GM03348 (cell line): ENCODE measurements at places on chromosomes 13 and 19.

GRCh38 chr13:22793598-22794134, 387.1 kb upstream of the SGCG start:
- no peak for DNase-seq

DNA sequence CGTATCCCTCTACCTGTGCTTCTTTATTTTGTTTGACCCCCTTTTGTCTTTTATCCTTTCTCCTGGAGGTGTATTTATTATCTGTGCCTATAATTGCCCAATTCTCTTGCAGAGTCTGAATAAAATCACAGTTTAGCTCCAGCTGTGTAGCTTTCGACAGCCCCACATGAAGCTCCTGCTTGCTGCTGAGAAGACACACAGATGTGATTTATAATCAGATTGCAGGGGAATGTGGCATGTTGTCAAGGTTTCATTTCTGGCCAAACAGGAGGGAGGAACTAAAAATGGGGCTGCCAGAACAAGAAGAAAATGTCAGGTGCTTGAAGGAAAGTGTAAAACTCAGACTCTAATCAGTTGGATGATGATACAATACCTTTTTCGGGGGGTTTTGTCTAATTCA, 22.7 kb downstream of the CCNA1 start:
- no peak for DNase-seq

DNA sequence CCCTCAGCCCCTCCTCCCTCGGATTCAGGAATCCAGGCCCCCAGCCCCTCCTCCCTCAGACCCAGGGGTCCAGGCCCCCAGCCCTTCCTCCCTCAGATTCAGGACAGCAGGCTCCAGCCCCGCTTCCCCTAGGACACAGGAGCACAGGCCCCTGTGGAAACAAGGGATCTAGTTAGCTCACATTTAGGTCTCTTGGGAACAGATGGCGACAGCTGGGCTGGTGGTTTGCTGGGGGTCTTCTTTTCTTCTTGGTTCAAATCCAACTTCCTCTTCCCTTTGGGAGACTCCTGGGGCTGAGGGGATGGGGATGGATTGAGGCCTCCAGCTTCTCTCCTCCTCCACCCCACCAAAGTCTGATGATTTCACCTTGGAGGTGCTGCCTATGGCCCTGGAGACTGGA, 19.6 kb downstream of the ZNF575 start:
- DNase-seq: no peak

DNA sequence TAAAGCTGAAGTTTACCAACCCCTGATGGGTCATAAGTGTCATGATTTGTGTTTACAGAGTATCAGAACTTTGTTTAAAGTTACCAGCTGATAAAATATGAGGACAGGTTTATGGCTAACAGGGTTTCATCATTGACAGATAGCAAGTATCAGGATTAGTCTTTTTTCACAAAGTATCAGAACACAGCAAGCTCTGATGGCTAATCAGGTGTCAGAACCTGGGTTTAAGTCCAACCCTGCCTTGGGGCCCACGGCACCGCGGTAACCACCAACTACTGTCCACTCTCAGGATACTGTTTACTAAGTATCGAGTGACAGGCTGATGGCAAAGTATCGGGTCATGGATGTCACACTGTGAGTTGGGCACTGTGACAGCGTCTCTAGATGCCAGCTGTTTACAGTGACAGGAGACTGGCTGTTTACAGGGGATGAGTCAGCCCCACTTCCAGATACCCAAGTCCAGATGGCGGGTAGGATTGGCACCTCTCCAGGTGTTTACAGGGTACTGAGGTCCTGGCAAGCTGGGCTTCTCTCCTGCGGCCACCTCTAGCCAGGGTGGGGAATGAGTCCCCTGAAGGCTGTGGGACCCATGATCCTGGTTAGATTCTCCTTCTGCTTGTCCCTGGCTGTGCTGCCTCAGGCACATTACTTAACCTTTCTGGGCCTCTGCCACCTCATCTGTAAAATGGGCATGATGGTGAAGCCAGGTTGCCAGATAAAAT, 21.8 kb downstream of the ARRDC2 start:
- DNase-seq: no peak

GRCh38 chr19:32708457-32708856, 11.1 kb upstream of the TDRD12 start:
- no peak for DNase-seq

DNA sequence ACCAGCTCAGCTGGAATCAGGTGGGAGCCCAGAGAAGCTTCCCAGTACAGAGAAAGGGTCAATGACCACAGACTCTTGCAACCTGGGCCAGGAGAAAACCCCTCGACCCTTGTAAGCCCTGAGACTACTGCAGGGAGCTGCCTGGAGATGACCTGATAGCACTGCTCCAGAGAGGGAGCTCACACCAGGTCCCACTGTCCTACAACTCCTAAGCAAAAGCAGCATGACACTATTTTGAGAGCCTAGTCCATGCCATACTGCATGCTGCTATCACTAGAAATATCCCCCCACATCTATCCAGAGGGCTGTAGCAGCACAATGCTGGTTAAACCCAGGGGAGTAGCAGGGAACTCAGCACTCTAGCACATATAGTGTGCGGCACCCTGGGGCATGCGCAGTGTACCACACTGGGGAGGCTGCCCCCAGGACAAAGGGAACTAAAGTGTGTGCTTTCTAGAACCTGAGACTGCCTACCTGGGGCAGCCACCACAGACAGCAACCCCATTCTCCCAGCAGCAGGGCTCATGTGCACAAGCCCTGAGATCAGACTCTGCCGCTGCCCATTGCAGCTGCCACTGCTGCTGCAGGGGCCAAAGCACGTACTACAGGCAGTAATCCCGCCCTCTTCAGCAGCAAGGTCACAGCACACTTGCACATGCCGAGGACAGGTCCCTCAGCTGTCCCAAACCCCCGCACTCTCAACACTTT, 27.1 kb upstream of the N4BP2L1 start:
- no peak for DNase-seq

- DNase-seq: no peak
Measured at GRCh38 chr13:50810998-50811397, 32.5 kb downstream of the DLEU7 start.
